ENCODE measurements at places on chromosomes 1 and 21. TPM values are rescaled to one million over a fixed set of nuclear protein-coding genes. Genes with fewer than 3 reads are reported as not detected.

SHISAL2A gene
- 0.44 TPM for total RNA-seq

CELA2A gene
- total RNA-seq = not detected

- no peaks in the 10 kb centered on the region for H3K36me3 ChIP-seq
- H3K27ac ChIP-seq = no peak overlapping the region
- no peak for DNase-seq
- H3K4me3 ChIP-seq = no peak overlapping the region
- H3K27me3 ChIP-seq = no peaks in the 10 kb centered on the region
These were observed 9.4 kb upstream of the ATP6V1G3 start for GRCh38 chr1:198549866-198550265.

HSPB7 gene
- not detected for total RNA-seq

DNA sequence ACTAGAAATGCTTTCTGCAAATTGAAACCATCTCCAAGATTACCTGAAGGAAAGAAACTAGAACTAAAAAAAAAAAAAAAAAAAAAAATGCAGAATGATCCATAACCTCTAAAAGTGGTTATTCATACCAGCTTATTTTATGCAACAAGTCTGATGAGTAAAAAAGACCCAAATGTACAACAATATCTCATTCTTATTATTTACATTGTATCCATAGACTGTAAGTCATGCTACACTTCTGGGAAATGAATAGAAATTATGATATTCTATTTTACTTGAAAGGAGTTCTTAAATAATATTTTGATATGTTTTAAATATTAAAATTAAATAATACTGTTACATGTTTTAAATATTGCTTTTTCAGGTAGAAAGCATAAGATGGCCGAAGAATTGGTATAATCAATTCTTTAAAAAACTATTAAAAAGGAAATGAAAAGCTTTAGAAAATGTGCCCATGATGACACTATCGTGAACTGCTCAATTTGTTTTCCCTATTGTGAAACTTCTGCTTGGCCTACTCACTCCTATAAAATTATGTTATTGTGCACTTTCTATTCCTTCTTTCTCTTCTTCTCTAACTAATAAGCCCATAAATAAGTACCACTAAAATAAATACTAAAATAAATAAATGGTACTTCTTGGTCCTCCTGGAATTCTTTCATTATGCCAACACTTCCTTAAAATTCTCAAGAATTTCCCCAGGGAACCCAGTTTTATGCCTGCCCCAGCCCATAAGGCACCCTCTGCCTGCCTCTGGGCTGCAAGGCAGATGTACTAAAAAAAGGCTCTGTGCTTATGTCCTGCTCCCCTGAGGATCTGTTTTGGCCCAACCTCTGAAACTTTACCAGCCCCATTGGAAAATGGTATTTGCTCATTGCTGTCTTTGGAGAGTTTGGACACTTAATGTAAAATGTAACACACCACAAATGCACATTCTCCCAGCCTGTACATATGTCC, 18.1 kb downstream of the SAMSN1 start:
- no peak for DNase-seq
- no peak overlapping the region for H3K27ac ChIP-seq
- no peaks in the 10 kb centered on the region for H3K36me3 ChIP-seq
- no peak overlapping the region for H3K4me3 ChIP-seq
- H3K4me1 ChIP-seq = no peaks in the 10 kb centered on the region

ADORA1 gene
- total RNA-seq = 1.3 TPM

TNFRSF25 gene
- 19.4 TPM for total RNA-seq

- H3K27ac ChIP-seq = no peak overlapping the region
- no peak overlapping the region for H3K4me3 ChIP-seq
- H3K36me3 ChIP-seq = peaks cover 8% of the 10 kb centered on the region
- no peaks in the 10 kb centered on the region for H3K4me1 ChIP-seq
- DNase-seq = no peak
- no peaks in the 10 kb centered on the region for H3K27me3 ChIP-seq
These were observed 20.5 kb downstream of the SLC19A2 start for GRCh38 chr1:169465281-169465680.

C1orf94 gene
- 1.9 TPM for total RNA-seq

GRCh38 chr1:52753169-52753568, 26.9 kb downstream of the ZYG11B start:
- H3K36me3 ChIP-seq = peaks cover 14% of the 10 kb centered on the region
- H3K4me1 ChIP-seq = no peaks in the 10 kb centered on the region
- H3K27ac ChIP-seq = no peak overlapping the region
- no peaks in the 10 kb centered on the region for H3K27me3 ChIP-seq

DNA sequence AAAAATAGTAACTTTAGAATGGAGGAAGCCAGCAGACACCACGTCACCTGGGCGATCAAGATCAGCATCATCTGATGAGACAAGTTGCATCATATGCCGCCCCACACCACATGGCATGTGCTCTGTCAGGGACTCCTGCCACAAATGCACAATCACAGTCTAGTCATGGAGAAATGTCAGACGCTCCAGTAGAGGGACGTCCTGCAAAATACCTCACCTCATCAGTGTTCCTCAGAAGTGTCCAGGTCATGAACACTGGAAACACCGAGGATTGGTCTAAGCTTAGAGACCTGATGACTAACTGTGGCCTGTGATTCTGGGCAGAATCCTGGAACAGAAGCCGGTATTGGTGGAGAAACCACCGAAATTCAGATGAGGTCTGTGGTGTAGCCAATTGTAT, 14.3 kb downstream of the ADARB1 start:
- H3K4me3 ChIP-seq = no peak overlapping the region
- H3K36me3 ChIP-seq = no peaks in the 10 kb centered on the region
- H3K4me1 ChIP-seq = no peaks in the 10 kb centered on the region
- H3K27me3 ChIP-seq = no peaks in the 10 kb centered on the region
- no peak for DNase-seq

- DNase-seq = no peak
- no peaks in the 10 kb centered on the region for H3K27me3 ChIP-seq
- H3K4me3 ChIP-seq = peak overlapping the region; percentile 33
- H3K36me3 ChIP-seq = no peaks in the 10 kb centered on the region
- H3K4me1 ChIP-seq = peaks cover 4% of the 10 kb centered on the region
- H3K27ac ChIP-seq = no peak overlapping the region
These were observed 1.8 kb upstream of the ZNF362 start for GRCh38 chr1:33254491-33254890.

DNA sequence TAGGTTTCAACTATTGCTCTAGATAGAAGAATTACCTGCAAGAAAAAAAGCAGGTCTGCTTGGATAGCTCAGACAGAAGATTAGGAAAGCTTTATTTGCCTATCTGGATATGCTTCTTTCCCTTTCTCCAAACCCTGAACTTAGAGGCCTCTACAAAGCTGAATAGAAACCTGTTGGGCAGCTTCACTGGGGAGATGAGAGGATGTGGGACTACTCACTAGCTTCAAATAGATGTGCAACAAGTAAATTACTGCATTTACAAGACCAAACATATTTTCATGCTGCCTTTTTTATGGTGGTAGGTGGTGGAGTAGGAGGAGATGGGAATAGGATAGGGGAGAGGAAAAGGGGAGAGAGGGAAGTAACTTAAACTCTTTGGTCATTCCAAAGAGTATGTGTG, 6.4 kb downstream of the CLCA2 start:
- H3K27me3 ChIP-seq = no peaks in the 10 kb centered on the region
- no peaks in the 10 kb centered on the region for H3K4me1 ChIP-seq
- H3K4me3 ChIP-seq = no peak overlapping the region
- no peak for DNase-seq
- H3K36me3 ChIP-seq = no peaks in the 10 kb centered on the region
- no peak overlapping the region for H3K27ac ChIP-seq

CRP gene
- not detected for total RNA-seq

GRCh38 chr1:20936621-20937020, 149.5 kb upstream of the HP1BP3 start:
- no peak for DNase-seq
- H3K4me1 ChIP-seq = no peaks in the 10 kb centered on the region
- no peak overlapping the region for H3K27ac ChIP-seq
- H3K4me3 ChIP-seq = no peak overlapping the region
- no peaks in the 10 kb centered on the region for H3K27me3 ChIP-seq

- H3K27ac ChIP-seq = no peak overlapping the region
- peaks cover 7% of the 10 kb centered on the region for H3K36me3 ChIP-seq
- DNase-seq = no peak
- H3K4me1 ChIP-seq = peaks cover 7% of the 10 kb centered on the region
These were observed 105.3 kb downstream of the BCAR3 start for GRCh38 chr1:93576346-93576745.

DNA sequence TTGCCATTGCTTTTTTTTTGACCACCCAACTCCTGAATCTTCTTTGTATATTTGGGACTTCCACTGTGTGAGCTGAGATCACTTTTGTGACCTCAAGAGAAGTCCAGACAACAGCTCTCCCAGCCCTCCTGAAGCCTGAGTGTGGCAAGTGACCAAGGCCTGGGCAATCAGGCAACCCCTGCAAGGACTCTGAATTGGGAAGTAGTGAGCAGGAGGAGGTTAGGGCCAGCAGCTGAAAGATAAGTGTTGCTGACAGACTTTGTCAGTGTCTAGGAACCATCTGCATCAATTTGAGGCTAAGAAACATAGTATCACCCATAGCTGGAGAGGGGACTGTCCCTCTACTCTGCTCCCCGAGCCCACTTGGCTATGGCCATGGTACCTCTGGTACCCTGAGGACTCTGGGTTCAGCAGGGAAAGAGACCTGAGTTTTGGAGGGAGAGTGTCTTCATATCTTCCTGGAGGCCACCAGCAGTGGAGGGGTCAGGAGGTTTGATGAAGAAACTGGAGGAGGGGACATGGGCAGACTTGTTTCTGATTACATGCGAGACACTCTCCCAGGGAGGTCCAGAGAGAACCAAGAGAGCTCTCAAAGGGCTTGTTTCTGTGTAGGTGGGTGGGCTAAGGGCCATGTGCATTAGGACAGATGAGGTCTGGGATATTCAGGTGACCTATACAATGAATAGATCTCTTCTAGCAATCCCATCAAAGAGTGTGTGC, 147.0 kb upstream of the DNAH14 start:
- H3K4me3 ChIP-seq = no peak overlapping the region
- no peak overlapping the region for H3K27ac ChIP-seq
- no peak for DNase-seq
- peaks cover 11% of the 10 kb centered on the region for H3K4me1 ChIP-seq

DNA sequence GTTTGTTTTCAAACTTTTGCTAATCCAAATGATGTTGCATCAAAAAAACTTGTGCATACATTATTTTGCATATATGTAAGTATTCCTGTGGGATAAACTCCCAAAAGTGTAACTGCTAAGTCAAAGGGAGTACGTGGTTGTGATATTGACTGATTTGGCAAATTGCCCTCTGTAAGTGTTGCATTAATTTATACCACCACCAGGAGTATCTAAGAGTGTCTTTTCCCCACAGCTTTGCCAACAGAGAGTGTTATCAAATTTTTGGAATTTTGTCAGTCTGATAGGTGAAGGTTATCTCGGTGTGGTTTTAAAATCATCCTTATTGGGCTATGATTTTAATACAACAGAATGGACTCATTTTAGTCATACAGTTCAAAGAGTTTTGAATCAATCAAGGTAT, 30.1 kb upstream of the PARP1 start:
- H3K4me1 ChIP-seq = peaks cover 1% of the 10 kb centered on the region
- H3K27ac ChIP-seq = no peak overlapping the region
- H3K4me3 ChIP-seq = no peak overlapping the region
- no peaks in the 10 kb centered on the region for H3K27me3 ChIP-seq

DNA sequence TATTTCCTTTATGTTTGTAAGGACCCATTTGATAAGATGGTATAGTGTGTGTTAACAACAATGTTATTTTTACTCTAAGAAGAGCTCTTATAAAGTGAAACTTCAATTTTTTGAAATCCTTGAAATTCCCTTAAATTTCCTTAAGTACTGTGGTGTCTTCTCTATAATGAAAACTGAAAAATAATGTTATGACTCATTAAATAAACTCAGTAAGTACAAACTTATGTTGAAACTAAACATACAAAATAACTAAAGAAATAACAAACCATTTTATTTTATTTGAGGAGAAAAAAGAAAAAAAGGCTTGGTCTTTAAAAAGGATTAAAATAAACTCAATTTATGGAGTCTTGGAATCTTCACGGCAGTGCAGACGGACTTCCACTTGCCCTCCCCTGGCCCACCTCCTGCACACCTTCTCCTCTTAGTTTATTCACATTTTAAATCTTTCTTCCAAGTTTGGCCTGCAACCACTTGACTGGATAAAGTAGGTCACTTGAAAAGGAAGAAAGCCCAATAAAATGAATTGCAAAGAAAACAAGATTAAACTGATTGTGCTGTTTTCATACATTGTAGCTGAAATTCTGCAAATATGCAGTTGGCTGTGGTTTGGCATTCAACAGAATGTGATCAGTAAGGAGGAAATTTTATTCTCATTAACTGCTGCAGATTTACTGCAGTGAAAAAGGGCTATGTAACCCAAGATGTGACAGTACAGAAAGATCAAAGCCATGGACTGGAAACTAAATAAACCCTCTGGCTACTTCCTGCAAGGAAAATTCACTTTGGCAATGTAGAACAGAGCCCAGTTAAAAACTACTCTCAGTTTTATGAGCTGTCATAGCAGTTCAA, 48.5 kb upstream of the SCYL3 start:
- no peak overlapping the region for H3K4me3 ChIP-seq
- no peaks in the 10 kb centered on the region for H3K27me3 ChIP-seq
- H3K27ac ChIP-seq = no peak overlapping the region
- no peaks in the 10 kb centered on the region for H3K36me3 ChIP-seq

DNA sequence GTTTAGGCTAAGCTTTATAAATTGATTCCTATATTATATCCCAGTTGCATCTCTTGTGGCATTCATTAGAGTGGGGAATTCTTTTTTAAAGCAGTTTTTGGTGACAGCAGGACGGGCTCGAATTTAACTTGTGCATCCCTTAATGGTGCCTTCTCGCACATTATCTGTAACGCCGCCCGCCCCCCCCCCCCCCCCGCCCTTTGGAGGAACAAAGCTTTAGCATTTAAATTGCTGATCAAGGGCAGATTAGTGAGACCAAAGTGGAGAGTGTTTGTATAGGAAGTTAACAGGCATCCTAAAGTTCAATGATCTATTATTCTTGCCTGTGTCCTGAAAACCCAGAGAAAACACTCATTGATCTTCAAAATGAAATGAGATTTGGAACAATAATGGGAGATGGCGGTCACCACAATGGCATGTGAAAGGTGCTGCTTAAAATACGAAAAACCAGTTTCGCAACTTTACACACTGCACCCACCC, 2.2 kb downstream of the LMO4 start:
- H3K27ac ChIP-seq = peak overlapping the region; percentile 60
- DNase-seq = peak; percentile 38
- H3K4me3 ChIP-seq = peak overlapping the region; percentile 91
- H3K36me3 ChIP-seq = peaks cover 25% of the 10 kb centered on the region
- peaks cover 10% of the 10 kb centered on the region for H3K4me1 ChIP-seq
- no peaks in the 10 kb centered on the region for H3K27me3 ChIP-seq

- no peak overlapping the region for H3K27ac ChIP-seq
- H3K4me3 ChIP-seq = no peak overlapping the region
- H3K27me3 ChIP-seq = no peaks in the 10 kb centered on the region
These were observed 53.0 kb upstream of the PRELP start for GRCh38 chr1:203422656-203423055.

GRCh38 chr1:21932127-21932526, 5.0 kb downstream of the HSPG2 start:
- peaks cover 3% of the 10 kb centered on the region for H3K36me3 ChIP-seq
- no peak overlapping the region for H3K4me3 ChIP-seq
- H3K4me1 ChIP-seq = peaks cover 7% of the 10 kb centered on the region
- H3K27me3 ChIP-seq = no peaks in the 10 kb centered on the region
- H3K27ac ChIP-seq = no peak overlapping the region

Measured in H9 (cell line).